ENCODE measurements at places on chromosomes 4 and X.
A peak's percentile ranks its signal among the peaks of the same experiment; 100 is the strongest.

DNA sequence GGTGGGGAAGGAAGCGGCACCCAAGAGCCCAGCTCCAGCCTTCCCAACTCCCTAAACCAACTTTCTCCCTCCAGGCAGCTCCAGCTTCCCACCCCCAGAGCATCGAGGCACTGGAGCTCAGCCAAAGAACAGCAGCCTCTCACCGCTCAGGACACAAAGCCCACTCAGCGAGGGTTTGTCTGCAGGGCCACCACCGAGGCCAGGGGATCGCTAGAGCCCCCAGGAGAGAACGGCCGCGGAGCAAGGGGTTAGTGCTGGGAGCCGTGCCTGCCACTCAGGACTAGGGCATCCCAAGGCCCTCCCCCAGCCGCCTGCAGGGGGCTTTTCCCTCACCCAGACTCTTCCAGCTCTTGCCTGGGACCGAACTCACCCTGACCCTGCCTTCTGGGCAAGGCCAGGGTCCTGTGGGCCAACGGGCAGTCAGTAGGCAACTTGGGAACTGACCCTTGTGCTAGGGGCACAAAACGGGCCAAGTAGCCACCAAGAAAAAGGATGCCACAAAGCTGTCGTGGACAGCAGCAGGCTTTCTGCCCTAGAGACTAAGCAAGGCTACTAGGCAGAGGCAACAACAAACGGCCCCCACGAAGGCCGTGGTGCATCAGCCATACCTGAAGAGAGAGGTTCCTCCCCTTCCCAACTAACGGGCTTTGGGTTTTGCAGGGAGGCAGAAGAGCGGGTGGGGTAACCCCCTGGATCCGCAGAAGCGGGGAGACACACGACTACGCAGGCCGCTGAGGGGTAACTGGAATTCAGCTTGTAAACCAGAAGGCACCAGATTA lies 2.3 kb downstream of the HCFC1 start:
- DNase-seq: no peak

DNA sequence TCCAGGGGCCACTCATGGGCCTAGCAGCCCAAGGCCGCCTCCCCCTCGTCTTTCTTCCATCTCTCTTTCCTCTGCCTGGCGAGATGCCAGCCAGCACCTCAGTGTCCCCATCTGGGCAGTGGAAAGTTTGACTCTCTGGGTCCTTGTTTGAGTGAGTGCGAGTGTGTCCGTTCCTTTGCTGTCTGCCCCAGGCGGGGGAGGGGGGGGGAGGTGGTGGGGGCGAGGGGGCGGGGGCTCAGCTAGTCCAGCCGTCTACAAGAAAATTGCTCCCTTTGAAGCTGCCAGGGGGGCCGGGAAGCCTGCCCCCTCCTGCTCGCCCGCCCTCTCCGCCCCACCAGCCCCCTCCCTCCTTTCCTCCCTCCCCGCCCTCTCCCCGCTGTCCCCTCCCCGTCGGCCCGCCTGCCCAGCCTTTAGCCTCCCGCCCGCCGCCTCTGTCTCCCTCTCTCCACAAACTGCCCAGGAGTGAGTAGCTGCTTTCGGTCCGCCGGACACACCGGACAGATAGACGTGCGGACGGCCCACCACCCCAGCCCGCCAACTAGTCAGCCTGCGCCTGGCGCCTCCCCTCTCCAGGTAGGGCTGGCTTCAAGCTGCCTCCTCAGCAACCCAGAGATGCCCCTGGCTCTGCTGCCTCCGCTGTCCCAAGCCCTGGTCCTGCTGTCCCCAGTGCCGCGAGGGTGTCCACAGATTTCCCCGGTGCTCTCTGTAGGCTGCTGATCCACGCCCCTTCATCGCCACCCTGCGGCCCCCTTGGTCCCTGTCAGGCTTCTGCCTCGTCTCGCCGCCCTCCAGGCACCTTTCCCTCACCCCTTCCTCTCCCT lies at the start of gene BGN:
TSS of gene BGN (plus strand) at position 440 of the 821 bp plus-strand sequence. CDS start 9,652 bp downstream, outside the sequence.
- no peak for DNase-seq

DNA sequence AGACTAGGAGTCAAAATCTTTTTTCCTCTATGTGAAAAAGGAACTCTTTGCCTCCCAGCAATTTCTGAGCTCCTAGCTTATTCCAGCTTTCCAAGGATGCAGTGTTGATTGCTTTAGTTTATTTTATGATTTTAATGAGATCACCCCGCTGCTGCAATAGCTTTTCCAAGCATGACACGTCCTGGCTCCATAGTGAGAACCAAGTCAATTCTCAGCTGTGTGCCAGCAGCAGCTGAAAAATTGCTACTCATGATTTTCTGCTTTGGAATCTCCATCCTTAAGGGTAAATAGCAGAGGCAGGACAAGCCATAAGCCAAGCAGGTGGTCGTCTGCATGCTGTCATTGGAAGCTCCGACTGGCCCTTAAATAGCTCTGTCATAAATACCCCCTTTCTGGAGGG lies 64.5 kb downstream of the FTHL17 start:
- no peak for DNase-seq

GRCh38 chrX:50072110-50072509 lies 128.7 kb downstream of the AKAP4 start:
- DNase-seq: no peak

GRCh38 chr4:114398410-114398809 lies 200.2 kb upstream of the UGT8 start:
- DNase-seq: no peak

- no peak for DNase-seq
Observed at GRCh38 chr4:8695237-8696219, 103.0 kb downstream of the CPZ start.

DNA sequence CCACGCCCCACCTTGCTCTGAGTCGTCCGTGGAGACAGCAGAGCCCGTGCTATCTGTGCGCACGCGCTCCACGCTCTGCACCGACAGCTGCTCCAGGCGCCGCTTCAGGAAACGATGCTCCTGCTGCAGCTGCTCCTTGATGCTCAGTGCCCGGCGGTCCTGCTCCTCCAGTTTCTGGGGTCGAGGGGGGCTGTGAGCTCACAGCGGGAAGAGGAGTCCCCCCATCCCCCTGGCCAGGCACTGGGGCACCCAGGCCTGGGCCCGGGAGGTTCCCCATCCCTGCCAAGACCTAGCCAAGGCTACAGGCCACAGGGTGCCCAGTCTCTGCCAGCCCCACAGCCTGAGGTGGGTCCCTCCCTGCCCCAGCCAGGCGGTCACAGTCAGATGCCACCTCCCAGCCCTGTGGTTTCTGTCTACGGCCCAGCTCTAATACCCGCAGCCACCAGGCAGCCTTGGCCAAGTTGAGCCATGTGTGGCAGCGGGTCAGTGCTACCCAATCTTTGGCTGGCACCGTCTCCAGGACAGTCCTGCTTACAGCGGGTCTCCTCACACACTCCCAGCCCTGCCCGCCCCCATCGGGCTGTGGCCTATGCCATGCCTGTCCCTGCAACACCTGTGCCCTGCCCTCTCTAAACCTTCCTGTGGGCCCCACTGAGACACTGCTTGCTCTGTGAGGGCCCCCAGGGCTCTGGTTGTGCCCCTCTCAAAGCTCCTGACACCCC lies 9.3 kb upstream of the HAUS3 start:
- peak; percentile 16 for DNase-seq

DNA sequence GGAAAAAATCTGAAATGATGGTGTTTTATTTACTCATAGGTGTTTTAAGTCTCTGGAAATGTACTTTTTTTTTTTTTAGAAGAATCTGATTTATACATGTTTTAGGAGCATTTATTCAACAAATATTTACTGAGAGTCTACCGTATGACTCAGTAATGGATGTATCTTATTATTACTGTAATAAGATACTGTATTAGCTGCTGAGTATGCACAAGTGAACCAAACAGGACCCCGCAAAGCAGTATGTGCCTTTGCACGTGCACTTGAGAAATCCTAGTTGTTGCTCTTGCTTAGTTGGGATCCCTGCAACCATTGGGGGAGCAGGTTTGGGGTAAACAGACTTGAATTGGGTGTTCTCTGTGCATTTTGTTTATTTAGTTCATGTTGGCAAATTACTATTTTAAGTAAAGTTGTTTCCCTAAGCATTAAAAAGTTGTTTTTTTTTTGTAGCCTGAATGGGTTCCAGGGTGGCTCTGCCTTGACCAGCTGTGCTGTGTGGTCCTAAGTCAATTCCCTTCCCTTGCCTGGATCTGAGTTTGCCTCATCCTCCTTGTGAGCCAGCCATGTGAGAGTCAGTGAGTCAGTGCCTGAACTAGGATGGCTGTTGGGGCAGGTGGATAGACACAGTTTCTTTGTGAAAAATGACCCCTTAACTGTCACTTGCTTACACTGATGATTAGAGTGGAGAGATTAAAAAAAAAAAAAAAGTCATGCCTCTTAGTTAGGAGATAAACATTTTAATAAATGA lies 27.7 kb downstream of the DCUN1D4 start:
- DNase-seq: no peak

- no peak for DNase-seq
Observed at GRCh38 chrX:55312655-55313054, 47.9 kb upstream of the PAGE3 start.

DNA sequence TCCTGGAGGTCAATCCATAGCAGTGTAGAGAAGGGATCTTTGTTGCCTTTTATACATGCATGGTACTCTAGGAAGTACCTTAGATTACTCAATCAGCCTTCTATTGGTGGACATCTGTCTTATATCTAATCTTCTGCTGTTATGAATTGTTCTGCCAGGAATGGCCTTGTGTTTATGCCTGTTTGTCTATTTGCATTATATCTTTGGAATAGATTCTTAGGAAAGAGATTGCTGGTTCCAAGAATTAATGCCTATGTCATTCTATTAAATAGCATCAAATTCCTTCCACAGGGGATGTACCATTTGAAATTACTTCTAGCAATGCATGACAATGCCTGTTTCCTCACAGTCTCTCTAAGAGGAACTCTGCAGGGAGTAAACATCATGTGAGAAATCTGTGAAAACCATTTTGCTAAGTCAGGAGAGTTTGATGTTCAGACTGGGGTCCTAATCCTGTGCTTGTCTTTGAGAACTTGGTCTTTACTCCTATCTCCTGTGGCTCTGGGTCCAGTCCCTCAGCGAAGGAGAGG lies 42.5 kb downstream of the BEX3 start:
- DNase-seq: no peak

- DNase-seq: no peak
Observed at GRCh38 chr4:172035562-172035961, 222.4 kb downstream of the GALNTL6 start.

- no peak for DNase-seq
Observed at GRCh38 chr4:140163029-140163810, 9.2 kb upstream of the MAML3 start.

DNA sequence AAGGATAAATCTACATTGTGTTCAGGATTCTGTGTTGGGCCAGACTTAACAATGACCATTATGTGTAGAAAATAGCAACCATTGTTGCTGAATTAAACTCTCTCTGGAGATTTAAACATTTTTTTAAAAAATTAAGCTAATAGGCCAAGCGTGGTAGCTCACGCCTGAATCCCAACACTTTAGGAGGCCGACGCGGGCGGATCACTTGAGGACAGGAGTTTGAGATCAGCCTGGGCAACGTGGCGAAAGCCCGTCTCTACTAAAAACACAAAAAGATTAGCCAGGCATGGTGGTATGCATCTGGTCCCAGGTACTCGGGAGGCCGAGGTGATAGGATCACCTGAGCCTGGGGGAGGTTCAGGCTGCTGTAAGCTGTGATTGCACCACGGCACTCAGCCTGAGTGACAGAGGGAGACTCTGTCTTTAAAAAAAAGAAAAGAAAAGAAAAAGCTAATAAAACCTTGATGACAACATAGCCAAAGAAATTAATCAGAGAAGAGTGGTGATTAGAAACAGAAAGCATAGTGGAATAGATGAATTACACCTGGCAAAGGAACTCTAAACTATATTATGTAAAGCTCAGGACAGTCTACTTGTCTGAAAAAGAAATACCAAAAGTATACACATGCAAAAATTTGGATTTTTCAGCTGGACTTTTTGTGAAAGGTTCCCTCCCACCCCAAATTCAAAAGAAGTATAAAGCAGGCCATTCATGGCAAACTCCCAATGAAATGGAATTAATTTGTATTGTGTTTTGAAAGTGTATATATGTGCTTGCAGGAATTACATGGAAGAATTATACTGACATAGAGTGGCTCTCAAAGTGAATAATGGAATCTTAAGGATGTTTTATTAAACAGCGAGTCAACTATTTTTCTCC lies 21.9 kb downstream of the PLS3 start:
- no peak for DNase-seq

- DNase-seq: no peak
Observed at GRCh38 chr4:5054532-5054931, 3.3 kb downstream of the STK32B start.

- DNase-seq: no peak
Observed at GRCh38 chr4:114924311-114924710, 189.1 kb downstream of the NDST4 start.

DNA sequence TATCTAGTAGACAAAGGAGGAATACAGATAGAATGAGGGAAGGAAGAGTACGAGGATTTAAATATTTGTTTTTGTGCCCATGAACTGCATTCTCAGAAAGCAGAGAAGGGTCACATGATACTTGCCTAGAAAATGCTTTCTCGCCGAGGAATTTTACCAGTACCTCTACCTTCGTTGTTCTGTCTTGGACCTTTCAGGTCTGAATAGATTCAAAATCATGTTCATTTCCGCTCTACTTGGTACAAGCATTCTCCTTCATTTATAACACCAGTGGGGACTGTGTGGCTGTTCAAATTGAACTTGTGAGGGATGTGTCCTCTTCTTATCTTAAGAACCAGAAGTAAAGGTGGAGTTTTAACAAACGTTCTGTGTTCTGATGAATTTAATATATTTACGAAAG lies 1.9 kb downstream of the USP38 start:
- no peak for DNase-seq

GRCh38 chr4:124839786-124840390 lies 127.4 kb upstream of the ANKRD50 start:
- DNase-seq: no peak

- no peak for DNase-seq
Observed at GRCh38 chr4:55125763-55126541, 557 bp upstream of the KDR start.

GRCh38 chr4:167000141-167000852 lies 234.0 kb downstream of the SPOCK3 start:
- DNase-seq: no peak

GRCh38 chr4:27055221-27055760 lies 194.7 kb downstream of the STIM2 start:
- no peak for DNase-seq

DNA sequence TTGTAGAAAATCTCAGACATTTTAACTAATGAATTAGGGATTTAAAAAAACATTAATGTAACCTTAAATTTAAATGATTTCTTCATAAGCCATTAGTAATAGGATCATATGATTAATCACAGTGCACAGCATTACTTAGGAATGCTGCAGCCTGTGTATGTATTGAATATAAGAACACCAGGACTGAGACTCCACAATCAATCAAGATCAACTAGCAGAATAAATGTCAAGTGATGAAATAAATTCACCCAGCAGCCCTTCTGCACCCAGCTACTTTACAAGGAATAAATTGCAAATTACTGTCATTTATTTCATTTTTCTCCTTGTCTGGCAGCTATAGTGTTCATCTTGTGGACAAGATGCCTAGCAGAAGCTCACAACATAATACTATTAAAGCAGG lies 46.5 kb downstream of the NEIL3 start:
- DNase-seq: no peak

DNA sequence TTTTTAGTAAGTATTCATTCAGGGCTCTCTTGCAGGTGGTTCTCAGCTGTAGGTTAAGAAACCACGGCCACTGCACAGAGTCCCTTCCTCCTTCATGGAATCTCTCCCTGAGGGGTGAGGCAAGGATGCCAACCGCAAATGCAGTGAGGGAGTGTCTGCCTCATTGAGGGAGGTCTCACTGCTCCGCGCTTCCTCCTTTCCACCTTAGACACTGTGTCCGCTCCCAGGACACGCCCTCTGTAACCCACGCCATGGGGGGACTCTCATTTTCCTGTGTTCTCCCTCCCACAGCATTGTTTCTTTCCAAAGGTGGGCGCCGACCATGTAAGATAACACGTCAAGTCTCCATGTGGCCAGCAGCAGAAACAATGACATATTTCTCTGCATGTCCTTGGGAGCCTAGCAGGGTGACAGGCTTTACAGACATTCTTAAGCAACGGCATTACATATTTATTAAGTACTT lies 63.2 kb downstream of the SEPSECS start:
- DNase-seq: no peak

All from GM12891 (cell line).